ENCODE measurements at places on chromosomes 13 and 19.

DNA sequence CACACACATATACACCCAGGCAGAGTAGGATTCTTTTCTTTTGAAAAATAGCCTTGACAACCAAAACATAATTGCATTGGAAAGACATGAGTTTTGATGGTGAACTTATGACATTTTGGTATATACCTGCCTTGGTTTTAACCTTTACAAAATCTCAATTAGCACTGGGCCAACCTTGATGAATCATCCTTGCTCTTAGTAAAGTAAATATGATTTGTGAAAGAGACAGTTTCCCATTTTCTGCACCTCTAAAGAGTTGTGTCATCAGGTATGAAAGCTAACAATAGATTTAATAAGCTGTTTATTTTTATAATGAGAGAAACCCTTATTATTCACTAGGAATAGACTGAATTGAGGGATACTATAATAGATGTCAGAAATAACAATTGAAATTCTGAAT is 15.7 kb upstream of the ENOX1 start:
- peak; percentile 67 for DNase-seq

GRCh38 chr13:45584816-45585215 is 30.7 kb downstream of the ERICH6B start:
- DNase-seq: peak; percentile 15

DNA sequence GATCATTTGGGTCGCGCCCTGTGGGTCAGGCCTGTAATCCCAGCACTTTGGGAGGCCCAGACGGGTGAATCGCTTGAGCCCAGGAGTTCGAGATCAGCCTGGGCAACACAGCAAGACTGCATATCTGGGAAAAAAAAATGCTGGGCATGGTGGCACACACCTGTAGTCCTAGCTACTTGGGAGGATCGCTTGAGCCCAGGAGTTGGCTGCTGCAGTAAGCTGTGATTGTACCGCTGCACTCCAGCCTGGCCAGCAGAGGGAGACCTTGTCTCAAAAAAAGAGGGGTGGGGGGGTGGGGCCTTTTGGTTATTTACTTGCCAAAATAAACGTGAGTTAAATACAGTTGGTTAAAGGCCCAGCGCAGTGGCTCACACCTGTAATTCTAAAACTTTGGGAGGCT is 9.8 kb upstream of the ZNF544 start:
- no peak for DNase-seq

DNA sequence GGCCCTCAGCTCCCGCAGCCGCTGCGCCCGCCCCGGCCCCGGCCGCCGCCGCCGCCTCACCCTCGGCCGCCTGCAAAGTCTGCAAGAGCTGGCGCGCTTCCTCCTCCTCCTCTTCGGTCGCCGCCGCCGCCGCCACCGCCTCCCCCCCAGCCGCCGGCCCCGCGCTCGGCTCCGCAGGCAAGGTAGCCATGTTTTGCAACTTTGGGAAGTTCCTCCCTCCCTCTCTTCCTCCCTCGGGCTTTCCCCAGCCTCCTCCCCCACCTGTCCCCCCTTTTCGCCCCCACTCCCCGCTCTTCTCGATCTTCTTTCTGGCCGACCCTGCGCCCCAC is 433 bp downstream of the SIX5 start:
- peak; percentile 66 for DNase-seq

DNA sequence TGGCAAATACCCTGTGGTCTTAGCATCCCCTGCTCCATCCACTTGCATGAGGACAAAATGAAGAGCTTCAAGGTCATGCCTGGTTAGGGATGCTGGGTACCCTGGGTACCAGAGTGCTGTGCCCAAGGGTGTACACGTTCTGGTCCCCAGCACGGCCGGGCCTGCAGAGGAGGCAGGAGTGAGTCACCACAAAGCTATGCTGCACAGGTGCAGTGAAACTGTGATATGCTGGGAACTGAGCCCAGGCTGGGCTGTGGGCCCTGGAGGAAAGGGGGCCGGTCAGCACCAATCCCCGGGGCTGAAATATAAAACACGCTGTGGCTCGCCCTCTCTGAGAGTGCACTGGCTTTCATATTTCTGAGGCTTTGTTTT is 95.1 kb downstream of the TSHZ3 start:
- DNase-seq: peak; percentile 86

DNA sequence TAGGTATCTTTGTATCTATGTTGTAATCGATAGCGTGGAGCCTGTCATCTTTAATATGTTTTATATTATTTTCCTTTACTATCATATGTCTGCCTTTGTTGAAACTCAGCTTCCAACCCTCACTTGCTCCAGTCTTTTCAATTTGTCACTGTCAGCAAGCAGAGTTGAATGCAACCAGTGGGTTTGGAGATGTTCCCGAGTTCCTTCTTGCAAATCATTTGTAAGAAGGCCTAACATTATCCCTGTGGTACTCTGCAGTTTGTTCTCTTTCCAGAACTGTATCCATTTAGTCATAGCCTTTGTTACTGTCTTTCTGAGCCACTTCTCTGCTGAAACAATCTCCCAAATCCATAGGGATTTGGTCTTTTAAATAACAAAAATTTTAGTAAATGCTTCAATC is 41.8 kb downstream of the RNASEH2B start:
- DNase-seq: no peak

- DNase-seq: no peak
Observed at GRCh38 chr19:53507523-53508442, 30.2 kb upstream of the ZNF331 start.

DNA sequence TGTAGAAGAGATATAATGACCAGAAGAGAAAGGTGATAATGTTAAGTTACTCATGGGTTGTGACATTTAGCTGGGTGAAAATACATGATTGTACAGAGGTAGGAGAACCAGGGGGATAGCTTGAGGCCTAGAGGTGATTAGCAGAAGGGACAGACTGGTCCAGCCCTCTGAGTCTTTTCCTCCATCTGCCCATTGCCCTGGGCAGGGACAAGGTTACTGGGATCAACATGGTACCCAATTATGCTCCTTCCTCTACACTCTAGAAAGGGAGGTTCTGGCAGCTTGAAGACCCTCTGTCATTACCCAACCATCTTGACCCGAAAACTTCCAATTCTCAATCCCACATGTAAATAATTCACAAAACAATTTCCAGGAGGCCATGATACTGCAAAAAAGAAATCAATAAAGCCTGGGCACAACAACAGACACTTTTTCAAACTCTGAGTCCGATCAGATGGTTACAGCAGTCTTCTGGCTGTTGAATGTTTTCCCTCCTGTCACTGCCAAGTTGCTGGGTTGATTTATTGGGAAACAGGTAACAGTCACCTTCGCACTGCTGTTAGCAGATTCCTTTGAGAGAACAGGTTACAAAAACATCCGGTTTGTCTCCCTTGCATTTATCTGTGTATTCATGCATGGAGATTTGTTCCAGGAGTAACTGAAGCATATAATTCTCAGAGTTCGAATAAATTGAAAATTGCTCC is 239.1 kb upstream of the HTR2A start:
- no peak for DNase-seq

GRCh38 chr13:44385847-44386246 is 12.2 kb downstream of the SERP2 start:
- DNase-seq: no peak

DNA sequence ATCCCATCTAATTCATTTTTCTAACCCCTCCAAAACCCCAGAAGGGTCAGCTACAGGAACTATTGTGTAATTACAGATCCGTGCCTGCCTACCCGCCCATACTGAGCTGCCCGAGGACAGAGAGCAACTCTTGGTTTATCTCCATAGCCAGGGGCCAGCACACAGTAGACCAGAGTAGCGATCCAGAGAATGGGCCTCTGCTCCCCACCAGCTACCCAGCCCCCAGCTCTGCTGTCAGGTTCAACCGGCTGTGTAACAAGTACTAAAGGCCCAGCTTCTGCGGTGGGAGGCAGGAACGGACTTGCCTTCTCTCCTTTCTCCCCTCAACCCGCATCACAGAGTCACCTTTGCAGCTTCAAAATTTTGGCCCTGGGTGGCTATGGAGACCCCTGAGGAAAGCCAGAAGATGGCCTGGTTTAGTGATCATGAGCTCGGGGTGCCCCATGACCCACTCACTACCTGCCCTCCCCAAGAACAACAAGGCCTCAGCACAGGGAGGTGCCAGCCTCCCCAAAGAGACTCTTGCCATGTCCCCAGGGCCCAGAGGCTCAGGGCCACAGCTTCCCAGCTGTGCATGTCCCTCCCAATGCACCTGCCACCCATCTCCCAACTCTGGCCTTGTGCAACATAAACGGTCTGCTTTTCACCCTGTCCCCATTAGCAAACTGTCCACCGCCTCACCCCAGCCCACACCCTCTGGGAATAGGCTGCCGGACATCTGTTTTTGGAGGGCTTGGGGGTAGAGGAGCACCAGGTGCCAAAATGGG is 5.7 kb downstream of the CALM3 start:
- no peak for DNase-seq

GRCh38 chr13:110394371-110394841 is 87.3 kb downstream of the COL4A2 start:
- no peak for DNase-seq

- no peak for DNase-seq
Observed at GRCh38 chr19:19567391-19567790, 29.3 kb downstream of the CILP2 start.

DNA sequence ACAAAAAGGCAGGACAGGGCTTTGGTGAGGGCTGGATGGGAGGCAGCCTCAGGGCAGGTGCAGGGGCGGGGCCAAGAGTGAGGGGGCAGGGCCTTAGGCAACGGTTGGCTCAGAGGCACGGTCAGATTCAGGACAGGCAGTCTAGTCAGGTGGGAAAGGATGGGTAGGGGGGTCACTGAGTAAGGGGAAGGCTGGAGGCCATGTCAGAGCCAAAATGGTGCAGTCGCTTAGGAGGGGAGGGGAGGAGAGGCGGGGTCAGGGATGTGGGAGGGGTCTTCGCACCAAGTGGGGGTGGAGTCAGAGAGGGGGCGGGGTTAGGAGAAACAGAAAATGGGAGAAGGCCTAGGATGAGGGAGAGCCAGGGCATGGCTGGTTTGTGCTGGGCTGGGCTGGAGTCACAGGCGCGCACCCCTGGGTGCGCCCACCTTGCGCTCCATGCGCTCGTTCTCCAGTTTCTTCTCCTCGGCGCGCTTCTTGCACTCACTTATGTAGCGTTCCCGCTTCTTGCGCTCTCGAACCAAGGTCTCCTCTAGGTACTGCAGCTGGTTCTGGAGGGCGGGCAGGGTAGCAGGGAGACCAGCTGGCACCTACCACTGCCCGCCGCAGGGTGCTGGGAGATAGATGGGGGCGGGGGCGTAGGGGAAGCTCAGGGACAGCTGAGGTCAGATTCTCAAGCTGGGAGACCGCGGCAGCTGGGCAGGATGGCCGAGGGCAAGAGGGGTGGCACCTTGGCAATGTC is 6.8 kb upstream of the RGL3 start:
- no peak for DNase-seq

DNA sequence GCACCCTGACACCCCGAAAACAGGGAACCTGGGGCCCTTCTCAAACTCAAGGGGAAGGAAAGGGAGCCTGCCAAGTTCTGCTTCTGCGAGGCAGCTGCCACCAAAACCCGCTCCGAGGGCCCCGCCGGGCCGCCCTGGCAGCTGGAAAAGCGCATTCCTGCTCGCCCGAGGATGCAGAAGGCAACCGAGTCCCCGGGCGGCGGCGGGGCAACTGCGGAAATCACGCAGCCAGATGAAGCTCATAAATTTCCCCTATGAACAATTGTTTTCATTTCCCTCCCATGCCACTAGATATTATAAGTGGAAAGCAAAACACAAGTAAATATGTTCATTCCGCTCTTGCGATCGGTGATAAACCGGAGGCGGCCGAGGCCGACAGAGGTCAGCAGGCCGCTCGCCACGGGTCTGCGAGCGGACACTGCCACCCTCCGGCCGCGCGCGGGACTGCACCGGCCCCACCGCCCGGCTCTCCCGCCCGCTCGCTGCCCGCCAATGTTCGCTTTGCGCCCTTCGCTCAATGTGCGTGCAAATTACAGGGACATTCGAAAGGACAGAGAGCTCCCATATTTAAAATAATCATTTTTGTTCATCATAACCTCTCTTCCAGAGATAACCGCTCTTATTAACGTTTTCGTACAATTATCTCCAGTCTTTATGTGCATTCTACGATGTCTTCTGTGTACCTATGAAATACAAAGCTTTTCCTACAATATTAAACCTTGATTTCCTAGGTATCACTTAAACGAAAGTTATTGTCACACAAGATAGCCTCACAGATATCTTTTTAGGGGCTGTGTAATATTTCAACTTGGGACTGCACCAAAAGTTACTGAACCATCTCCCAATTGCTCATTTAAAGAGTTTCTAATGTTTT is 120.8 kb upstream of the ZNF507 start:
- peak; percentile 27 for DNase-seq

DNA sequence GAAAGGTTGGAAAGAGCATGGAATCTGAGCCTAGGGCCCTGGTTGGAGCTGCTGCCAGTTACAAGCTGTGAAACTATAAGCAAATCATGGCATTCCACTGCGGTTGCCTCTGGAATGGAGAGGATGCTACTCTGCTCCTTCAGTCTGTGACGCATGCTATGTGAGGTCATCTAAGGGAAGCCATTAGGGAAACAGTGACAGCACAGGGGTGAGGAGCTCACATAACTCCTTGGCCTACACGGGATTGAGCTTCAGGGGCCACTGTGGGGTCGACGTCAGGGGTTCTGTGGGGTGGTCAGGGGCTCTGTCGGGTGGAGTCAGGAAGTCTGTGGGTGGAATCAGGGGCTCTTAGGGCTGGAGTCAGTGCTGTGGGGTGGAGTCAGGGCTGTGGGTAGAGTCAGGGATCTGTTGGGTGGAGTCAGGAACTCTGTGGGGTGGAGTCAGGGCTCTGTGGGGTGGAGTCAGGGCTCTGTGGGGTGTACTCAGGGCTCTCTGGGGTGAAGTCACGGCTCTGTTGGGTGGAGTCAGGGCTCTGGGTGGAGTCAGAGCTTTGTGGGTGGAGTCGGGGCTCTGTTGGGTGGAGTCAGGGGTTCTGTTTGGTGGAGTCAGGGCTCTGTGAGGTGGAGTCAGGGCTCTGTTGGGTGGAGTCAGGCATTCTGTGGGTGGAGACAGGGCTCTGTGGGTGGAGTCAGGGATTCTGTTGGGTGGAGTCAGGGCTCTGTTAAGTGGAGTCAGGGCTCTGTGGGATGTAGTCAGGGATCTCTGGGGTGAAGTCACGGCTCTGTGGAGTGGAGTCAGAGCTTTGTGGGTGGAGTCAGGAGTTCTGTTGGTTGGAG is 35.8 kb upstream of the MEDAG start:
- peak; percentile 86 for DNase-seq

DNA sequence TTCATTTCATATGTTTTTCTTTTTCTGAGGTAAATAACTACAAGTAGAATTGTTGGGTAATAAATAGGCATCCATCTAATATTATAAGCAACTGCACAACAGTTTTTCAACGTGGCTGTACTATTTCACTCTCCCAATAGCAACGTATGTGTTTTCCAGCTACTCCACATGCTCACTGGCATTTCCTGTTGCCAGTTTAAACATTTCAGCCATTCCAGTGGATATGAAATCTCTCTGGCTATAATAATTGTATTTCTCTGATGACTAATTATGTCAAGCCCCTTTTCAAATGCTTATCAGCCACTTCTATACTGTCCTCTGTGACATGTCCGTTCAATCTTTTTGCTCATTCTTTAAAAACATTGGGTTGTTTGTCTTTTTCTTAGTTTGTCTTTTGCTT is 26.8 kb upstream of the ALOX5AP start:
- DNase-seq: no peak

DNA sequence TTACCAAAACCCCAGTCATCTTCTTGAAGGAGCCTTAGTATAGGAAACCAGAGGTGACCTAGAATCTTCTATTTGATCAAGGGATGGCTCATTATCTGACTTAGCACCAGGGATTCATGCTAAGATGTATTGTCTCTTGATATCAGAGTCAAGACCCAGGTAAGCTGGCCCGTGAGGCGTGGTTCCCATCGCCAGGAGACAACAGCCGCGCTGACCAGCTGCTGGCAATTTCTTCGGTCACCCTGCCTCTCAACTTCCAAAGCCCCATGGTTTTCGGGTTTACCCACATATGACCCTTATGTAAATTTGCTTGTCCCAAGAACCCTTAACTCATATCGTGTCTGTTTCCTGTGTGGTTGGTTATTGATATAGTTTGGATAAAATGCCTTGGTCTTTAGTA is 77.7 kb upstream of the VSTM2B start:
- no peak for DNase-seq
